ENCODE measurements at places on chromosomes 6 and 20.

DNA sequence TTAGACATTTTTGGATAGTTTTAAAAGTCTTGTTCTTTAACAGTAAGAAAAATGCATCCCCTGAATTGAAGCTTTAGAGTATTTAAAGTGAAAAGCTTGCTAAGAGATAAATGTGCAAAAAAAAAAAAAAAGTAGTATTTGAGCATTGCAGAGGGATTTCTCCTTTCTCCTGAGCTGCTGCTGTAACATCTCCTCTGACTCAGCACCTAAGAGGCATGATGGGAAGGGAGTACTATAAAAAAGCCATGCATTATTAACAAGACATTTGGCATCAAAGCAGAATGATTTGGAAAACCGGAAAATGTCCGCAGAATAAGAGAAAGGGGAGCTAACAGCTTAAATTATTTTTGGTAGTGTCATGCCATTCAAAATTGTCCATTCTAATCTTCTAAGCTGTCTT lies 27.9 kb downstream of the B4GALT5 start:
- DNase-seq: no peak

DNA sequence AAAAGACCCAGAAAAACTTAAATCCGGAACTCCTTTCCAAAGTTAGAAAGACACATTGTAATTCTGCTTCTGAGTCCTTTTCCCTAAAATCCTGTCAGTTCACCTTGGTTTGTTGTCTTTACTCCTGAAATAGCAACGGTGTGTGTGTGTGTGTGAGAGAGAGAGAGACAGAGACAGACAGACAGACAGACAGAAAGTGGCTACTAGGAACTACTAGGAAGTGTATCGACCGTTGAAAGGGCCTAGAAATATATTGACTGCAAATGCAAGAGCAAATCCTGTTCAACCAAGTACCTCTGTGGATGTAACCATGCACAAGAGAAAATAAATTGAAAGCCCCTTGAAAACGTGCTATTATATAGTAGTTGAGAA lies 100.0 kb upstream of the MLIP start:
- no peak for DNase-seq

DNA sequence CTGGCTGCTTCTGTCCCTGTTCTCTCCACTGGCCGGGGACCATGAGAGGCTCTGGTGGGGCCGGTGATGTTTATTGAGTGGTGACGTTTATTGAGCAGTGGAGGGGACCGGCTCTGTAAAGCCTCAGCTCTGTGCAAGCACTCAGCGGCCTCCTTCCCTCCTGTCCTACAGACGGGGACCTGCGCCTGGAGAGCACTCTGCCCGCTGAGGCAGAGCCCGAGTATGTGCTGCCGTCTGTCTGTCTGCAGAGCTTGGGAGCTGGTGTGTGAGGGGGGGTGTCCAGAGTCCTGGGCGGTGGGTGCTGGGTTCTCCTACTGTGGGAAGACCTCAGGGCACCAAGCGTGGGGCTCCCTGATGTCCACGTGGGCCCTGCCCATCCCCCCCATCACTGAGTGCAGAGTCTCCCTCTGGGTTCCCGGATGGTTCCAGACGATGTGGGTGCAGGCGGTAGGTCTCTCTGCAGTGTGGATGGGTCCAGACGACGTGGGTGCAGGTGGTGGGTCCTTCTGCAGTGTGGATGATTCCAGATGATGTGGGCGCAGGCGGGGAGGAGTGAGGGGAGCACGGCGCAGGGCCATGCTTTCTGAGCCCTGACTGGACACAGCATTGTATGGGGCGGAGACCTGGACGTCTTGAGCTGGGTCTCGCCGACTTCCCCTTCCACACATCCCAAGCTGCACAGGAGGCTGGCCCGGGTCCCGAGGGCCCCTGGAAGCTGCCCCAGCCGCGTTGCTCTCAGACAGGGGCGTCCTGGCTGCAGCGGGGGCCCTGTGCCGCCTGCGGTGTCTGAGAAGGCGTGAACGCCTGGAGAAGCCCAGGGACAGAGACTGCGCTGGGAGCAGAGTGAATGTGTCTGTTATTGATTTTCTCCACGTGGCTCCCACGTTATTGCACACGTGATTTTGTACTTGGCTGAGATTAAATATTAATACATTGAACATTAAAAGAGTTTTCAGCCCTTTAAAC lies 14.9 kb upstream of the BHLHE23 start:
- no peak for DNase-seq

- DNase-seq: no peak
Observed at GRCh38 chr6:165047952-165048351, 261.5 kb downstream of the C6orf118 start.

DNA sequence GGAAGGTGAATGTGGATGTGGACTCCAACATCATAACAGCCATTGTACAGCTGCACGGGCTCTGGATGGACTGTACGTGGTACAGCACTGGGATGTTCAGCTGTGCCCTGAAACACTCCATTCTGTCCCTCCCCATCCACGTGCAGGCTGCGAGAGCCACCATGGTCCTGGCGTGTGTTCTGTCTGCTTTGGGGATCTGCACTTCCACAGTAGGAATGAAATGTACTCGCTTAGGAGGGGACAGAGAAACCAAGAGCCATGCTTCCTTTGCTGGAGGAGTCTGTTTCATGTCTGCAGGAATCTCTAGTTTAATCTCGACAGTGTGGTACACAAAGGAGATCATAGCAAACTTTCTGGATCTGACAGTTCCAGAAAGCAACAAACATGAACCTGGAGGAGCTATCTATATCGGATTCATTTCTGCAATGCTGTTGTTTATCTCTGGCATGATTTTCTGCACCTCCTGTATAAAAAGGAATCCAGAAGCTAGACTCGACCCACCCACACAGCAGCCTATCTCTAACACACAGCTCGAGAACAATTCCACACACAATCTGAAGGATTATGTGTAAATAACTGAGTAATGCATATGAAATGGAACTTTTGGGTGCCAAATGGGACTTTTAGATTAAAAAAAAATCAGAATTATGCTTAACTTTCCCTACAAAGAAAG lies 12.1 kb downstream of the CLDN20 start:
- no peak for DNase-seq

DNA sequence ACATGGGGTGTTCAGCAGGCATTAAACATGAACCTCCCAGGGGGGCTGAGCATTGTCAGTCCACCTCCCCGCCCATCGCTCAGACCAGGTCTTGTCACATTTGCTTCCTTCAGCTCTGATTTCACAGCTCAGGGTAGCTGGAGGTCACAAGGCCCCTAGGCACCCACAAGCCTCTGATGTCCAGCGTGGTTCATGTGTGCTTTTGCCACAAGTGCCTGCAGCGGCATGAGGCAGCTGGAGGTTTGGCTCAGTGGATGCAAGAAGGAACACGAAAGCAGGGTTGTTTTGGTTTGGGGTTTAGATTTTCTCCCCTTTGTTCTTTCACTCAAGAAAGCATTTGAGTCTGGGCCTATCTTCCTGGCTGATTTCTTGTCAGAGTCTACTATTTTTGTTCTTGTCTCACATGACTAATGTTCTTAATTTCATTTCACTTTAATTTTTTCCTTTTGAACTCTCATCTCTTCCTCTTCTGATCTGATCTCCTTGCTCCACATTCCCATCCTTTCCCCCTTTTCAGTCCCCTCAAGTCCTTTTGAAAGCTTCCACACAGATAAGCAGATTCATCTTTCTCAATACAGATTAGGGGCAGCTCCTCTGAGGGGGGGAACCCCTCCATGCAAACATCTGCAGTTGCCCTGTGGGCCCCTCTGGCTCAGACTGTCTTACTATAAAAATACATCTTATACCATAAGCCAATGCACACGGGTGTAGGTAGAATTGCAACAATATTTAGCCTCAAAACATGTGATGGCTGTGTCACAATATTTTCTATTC lies 68.1 kb upstream of the CEP85L start:
- no peak for DNase-seq
